ENCODE measurements at places on chromosomes 7 and 10. TPM values are rescaled to one million over a fixed set of nuclear protein-coding genes. Genes with fewer than 3 reads are reported as not detected.
A peak's percentile ranks its signal among the peaks of the same experiment; 100 is the strongest.

DNA sequence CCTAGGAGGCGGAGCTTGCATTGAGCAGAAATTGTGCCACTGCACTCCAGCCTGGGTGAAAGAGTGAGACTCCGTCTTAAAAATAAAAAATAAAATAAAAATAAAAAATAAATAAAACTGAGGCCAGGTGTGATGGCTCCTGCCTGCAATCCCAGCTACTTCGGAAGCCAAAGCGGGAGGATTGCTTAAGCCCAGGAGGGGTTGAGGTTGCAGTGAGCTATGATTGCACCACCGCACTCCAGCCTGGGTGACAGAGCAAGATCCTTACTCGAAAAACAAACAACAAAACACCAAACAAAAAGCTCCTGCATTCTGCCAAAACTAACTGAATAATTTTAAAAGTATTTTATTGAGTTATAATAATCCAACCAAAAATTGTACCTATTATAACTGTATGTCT lies 36.2 kb downstream of the AGAP4 start:
- DNase-seq: no peak

GRCh38 chr10:97532935-97533671 lies 34.4 kb downstream of the UBTD1 start:
- peak; percentile 29 for DNase-seq

- peak; percentile 76 for DNase-seq
Observed at GRCh38 chr10:22927661-22928403, at the start of gene ARMC3. Gene ARMC3 (plus strand): TSS chr10:22928053. CDS start chr10:22931997, 3,944 bp downstream.

DNA sequence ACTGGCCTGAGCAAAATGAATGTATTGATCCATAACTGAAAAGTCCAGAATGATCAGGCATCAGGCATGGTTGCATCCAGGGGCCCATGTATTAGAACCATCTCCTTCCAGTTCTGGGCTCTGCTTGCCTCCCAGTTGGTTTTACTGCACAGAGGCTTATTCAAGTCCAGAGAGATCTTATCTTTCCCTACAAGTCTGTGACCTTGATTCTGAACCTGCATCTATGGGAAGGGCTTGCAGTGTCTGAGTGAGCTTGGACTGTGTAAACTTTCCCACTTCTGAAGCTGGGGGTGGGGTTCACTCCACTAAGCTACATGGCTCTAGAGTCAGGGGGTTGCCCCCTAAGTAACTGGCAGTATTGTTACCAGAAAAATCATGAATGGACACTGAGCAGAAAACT lies 136.2 kb downstream of the TCF7L2 start:
- no peak for DNase-seq

GRCh38 chr7:106238830-106239229 lies 46.0 kb downstream of the NAMPT start:
- DNase-seq: no peak

Gene IKZF5
- polyA plus RNA-seq: 10.1 TPM

Gene ELAPOR2
- polyA plus RNA-seq: 0.57 TPM

Gene TRIM50
- polyA plus RNA-seq: not detected

Gene FMC1
- polyA plus RNA-seq: 30.4 TPM

Data from GM23248 (cell line).